Non-pigmented ciliary epithelial cell (primary cell): ENCODE measurements at places on chromosomes 2 and 18.

- DNase-seq, result no peak
Measured at GRCh38 chr2:156700681-156701080, 264.5 kb downstream of the GPD2 start.

- DNase-seq, result peak; percentile 60
Measured at GRCh38 chr18:42414756-42415454, 459.9 kb downstream of the PIK3C3 start.

GRCh38 chr2:88182721-88183120 is 12.6 kb downstream of the THNSL2 start:
- DNase-seq, result no peak

GRCh38 chr2:113157897-113158753 is 15.6 kb upstream of the PSD4 start:
- peak; percentile 49 for DNase-seq

DNA sequence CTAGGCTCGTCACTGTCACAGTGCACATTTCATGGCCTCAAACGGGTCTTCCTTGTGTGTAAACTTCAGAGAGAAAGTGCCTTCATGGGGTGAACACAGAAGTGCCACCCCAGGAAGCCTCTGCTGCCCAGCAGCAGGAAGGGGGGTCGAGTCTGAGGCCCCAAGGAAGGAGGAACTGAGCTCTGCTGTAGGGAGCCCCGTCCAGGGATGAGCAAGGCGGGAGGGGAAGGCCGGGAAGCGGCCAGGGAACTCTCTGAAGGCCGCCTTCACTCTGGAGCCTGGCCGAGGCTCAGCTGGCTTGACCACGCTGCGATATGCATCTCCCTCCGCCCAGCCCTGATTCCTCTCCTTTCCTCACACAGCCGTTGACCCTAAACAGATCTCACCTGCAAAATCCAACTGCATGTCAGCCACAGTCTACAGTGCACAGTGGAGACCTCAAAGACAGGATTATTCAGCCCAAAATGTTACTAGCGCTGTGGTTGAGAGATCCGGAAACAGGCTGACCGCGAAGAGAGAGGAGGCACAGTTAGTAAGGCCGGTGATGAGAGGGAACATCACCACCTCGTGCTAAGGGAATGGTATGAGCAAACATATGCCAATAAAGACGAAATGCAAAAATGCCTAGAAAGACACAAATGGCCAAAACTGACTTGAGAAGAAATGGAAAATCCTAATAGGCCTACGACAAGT is 34.2 kb upstream of the CTDP1 start:
- DNase-seq, result no peak

DNA sequence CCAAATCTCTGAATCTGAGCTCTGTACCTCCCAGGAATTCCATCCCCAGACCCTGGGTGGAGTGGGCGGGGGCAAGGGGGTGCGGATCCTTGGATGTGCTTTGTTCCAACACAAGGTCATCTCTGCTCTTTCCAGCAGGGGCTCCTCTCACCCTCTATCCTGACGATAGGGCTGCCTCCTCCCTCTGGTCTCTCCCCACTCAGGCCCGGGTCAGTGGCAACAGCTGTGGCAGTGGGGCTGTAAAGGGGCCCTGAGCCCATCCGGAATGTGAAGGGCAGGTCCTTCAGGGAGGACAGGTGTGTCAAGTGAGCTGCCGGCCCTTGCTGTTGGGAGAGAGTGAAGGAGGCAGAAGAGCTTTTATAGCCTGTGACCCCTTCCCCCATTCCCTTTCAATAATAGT is 167.8 kb downstream of the CELF4 start:
- no peak for DNase-seq

DNA sequence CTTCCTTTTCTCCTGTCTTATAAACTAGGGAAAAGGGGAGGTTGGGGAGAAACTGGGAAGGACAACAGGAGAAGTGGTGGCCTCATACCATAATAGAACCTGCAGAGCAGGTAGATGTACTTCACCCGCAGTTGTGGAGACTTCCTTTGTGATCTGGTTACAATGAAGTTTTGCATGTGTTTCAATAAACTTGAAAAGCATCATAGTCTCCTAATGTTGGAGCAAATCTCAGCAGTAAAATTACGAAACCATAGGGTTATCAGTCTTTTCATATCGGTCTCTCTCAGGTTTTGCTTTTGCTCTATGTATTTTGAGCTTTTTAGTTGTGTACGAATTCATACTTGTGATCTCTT is 30.5 kb downstream of the ANO7 start:
- no peak for DNase-seq

GRCh38 chr18:416930-417329 is 83.6 kb downstream of the COLEC12 start:
- DNase-seq, result no peak

- no peak for DNase-seq
Measured at GRCh38 chr2:195038153-195038552, 618.9 kb upstream of the SLC39A10 start.

GRCh38 chr2:173860566-173860965 is 104.6 kb downstream of the SP3 start:
- DNase-seq, result no peak

GRCh38 chr2:168239281-168239680 is 8.1 kb downstream of the STK39 start:
- DNase-seq, result no peak

DNA sequence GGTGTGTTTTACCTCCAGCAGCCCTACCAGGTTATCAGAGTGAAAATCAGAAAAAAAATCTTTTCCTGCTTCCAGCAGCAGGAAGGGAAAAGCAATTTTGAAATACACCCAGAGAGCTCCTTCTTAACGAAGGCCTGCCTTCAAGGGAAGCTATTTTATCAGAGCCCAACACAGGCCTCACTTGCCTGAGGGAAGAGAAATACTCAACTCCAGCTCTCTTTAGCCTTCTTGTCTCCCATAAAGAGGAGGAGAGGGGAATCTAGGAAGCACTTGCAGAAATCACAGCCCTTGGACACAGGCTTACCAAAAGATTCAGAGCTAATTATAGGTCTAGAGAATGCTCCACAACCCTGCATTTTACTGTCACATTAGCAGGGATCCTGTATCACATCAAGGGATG is 896.1 kb upstream of the CNTNAP5 start:
- no peak for DNase-seq

GRCh38 chr2:72979896-72980295 is 62.6 kb downstream of the EMX1 start:
- DNase-seq, result no peak

GRCh38 chr2:113000436-113000835 is 4.8 kb upstream of the IL36A start:
- no peak for DNase-seq

DNA sequence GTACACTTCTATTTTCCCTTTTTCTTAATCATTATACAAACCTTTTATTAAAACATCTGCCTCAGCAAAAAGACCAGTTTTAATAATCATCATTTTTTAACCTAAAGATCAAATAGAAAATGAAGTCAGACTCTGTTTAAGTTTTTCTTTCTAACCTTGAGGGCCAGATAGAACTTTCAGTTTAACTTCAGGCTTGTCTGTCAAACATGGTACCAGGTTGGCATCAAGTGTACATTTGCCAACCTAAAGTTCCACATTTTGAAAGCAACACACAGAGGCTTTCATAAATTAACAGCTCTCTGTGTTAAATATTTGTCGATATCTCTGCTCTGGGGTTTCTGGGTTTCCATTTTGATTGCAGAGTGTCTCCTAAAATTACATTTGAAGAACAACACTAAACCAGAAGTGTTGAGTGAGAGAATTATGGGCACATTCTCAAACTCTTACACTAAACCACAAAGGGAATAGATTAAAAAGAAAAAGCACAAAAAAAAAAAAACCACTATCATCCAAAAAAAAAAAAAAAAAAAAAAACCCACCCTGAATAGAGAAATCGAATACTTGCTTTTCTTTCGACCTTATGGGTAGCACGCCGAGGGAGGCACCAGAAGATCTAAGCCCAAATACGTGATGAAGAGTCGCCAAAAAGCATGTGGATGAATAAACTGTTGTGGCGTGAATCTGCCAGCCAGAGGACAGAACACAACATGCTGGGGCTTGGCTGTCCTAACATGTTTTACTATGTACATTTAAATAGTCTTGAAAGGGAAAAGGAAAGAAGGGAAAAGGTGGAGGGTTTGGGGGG is 166.2 kb downstream of the TCF4 start:
- DNase-seq, result no peak

DNA sequence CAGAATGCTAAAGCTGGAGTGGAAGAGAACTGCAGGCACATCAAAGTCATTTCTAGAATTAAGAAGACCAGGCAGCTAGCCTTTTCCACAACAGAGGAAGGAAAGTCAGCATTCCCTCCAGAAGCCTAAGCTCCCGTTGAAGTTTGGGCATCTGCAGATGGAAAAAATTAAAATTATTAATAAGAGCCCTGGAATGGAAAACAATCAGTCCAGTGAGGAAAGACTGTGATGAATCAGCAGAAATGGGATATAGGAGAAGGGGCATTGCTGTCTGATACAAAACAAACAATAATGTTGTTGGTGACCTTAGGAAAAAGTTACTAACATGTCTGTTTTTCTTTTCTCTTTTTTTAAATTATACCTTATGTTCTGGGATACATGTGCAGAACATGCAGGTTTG is 450.7 kb upstream of the SLC14A2 start:
- DNase-seq, result no peak

- DNase-seq, result no peak
Measured at GRCh38 chr2:3292416-3292815, 85.2 kb downstream of the EIPR1 start.

DNA sequence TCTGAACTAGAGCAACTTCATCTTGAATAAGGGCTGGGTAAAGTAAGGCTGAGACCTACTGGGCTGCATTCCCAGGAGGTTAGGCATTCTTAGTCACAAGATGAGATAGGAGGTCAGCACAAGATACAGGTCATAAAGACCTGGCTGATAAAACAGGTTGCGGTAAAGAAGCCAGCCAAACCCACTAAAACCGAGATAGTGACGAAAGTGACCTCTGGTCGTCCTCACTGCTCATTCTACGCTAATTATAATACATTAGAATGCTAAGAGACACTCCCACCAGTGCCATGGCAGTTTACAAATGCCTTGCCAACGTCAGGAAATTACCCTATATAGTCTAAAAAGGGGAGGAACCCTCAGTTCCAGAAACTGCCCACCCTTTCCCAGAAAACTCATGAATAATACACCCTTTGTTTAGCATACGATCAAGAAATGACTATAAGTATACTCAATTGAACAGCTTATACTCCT is 109.1 kb downstream of the FIGN start:
- no peak for DNase-seq

DNA sequence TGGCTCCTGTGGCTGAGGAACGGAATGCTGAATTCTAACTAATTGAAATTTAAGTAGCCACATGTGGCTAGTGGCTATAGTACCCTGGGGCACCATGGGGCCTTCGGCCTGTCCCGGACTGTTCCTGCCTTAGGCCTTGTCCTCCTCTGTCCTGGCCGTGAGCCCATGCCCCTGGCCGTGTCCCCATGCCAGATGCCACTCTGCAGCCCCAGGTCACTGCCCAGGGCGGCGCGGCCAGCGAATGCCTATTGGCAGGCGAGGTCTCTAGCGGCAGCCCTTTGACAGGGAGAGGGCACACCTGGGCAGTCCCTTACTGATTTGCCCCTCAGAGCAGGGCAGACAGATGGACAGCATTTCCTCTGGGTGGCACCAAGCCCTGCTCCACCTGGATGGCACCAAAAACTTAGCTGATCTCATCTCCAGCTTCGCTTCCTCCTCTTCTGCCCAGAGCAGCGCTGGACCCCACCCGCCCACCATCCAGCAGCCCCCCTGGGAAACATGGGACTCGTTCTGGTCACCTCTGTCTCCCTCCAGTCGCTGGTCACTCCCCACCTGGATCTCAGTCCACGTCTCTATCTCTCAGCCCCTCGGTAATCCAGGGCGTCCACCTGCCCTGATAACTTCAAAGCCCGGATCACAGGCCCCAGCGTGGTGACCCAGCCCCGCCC is 1.1 kb upstream of the DGKD start:
- no peak for DNase-seq

DNA sequence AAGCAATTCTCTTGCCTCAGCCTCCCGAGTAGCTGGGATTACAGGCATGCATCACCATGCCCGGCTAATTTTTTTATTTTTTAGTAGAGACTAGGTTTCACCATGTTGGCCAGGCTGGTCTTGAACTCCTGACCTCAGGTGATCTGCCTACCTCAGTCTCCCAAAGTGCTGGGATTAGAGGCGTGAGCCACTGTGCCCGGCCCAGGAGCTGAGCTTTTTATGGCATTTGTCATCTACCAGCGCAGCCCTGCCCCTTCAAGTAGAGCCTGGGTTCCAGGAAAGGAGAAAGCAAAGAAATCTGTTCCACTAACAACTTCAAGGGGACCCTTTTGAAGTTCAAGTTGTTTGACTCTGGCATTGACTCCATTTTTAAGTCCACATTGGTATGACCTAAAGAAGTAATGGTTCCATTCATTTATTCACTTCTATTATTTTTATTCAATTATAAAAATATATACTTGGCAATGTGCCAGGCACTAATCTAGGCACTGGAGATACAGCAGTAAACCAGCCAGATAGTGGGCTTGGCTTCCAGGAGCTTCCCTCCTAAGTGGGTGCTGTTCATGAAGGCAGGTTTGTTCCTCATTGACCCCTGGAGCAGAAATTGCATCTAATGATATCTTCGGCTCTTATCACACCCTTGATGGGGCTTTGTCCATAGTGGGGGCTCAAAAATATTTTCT is 8.0 kb upstream of the SFTPB start:
- DNase-seq, result no peak

GRCh38 chr2:241111440-241111805 is 9.3 kb upstream of the MTERF4 start:
- no peak for DNase-seq

DNA sequence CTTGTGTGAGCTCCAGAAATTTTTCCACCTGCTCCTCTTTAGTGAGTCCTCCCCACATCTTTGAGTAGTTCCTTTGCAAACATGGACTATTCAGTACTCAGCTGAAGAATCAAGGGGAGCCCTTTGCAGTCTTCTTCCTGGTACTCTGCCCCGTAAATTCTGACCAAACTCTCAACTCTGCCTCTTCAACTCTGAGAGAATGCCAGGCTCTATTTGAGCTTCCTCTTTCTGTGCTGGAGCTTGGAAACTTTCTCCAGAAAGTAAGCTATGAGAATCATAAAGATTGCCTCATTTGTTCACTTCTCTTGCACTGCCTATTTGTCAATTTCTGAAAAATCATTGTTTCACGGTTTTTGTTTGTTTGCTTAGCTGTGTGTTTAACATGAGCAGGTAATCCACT is 7.4 kb upstream of the STAT4 start:
- no peak for DNase-seq

GRCh38 chr2:183207110-183207509 is 82.9 kb downstream of the NUP35 start:
- peak; percentile 62 for DNase-seq

GRCh38 chr2:106025796-106026195 is 168.3 kb downstream of the UXS1 start:
- no peak for DNase-seq

GRCh38 chr18:10690035-10690329 is 164.2 kb downstream of the NAPG start:
- DNase-seq, result no peak
